ENCODE measurements at places on chromosomes 6 and 20.

- no peak for DNase-seq
Measured at GRCh38 chr20:53316206-53316937, 277.3 kb downstream of the ZNF217 start.

GRCh38 chr6:104995989-104996617, 39.2 kb downstream of the LIN28B start:
- no peak for DNase-seq

GRCh38 chr20:45282700-45283550, 23.7 kb upstream of the RBPJL start:
- DNase-seq: no peak

DNA sequence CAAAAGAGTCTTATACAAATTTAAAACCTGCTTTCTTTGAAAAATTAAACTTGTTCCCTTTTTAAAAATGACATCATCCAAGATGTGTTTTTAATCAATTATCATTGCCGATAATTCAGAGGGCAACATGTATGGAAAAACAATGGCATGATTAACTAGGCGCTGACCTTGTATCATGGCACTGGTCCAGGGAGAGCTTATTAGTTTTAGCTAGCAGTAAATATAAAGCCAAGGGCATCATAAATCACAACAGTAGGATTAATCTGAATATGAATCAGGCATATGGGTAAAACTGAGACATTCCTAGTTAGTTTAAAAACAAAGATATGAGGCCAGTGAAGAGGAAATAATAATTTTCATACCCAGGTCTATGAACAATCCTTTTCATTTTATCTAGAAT, 374.0 kb downstream of the HDGFL1 start:
- no peak for DNase-seq

DNA sequence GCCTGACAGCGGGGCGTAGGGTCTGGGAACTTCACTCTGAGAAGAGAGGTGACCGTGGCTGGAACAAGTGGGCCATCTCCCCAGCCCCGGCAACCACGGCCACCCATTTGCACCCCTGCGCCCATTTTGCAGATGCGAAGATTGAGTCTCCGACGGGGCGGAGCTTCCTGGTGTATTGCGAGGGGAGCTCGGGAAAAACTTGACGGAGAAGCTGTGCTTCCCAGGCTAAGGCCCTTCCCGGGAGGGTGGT, 653 bp downstream of the ZNF335 start:
- DNase-seq: no peak

DNA sequence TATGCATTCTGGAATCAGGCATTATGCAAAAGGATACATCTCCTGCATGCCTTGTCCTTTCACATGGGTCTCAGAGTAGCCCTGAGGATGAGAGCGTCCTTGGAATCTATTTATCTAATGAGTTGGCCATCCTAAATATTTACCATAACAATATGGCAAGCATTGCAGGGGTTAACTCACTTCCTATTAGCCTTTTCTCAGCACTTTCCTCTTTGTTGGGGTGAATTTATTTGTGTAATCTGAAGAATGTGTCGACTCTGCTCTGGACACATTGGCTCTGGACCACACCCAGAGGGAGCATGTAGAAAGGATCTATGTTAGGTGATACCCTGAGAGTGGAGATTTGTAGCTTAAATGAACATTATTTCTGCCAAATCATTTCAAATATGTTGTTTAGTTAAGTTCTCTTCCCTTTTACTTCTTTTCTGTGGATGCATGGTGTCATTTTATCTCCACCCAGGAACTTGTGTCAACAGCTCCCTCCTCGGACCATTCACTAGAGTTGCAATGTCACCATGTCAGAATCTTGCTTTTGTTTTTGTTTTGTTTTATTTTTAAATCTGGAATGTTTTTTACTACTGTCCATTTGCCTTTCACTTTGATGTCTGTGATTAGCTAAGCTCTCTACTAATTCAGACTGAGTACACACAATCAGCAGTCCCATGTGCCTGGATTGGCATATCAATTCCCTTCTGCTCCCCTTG, 757.0 kb upstream of the MMS22L start:
- no peak for DNase-seq

DNA sequence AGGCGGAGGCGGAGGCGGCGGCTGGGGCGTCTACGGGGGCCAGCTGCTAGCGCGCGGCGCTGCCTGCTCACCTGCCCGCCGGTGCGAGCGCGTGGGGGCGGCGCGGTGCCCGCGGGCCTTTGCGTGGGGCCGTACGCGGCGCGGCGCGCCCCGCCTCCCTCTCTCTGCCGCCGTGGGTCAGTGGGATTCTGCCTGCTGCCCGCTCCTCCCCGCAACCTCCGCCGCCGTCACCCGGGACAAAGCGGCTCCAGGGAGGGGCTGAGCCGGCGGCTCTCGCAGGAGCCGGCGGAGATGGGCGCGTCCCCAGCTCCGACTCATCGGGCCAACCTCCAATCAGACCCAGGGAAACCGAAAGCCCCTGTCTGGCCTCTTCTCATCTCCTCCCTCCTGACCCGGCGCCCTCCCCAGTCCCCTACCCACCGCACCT, at the start of gene RCAN2:
Gene RCAN2 (minus strand): TSS at position 249 of the 427 bp plus-strand sequence.
- no peak for DNase-seq

DNA sequence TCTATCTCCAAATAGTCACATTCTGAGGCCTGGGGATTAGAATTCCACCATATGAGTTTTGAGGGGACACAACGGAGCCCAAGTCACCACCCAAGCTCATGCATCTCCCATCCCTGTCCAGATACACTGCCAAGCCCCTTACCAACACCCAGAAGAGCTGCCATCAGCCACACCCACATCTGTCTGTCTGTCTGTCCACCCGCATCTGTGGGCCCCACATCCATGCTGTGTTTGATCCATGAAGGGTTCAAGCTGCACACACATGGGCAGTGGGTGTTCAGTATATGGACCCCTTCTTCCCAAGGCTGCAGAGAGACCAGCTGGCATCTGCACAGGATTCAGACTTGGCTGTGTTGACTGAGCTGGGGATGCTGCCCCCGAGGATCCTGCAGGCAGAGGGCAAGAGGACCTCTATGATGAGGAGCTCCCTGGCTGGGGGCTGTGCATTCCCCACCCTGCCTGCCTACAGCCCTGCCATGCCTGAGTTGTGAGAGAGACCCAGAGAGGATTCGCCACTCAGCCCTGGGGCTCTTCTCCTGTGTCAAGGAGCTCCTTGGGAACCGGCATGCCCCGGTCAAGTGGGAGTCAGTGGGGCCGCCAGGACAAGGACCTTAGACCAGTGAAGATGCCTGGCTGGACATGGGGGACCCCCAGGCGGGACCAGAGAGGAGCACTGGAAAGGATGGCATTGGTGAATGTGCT, 206.4 kb downstream of the SYNDIG1 start:
- no peak for DNase-seq

DNA sequence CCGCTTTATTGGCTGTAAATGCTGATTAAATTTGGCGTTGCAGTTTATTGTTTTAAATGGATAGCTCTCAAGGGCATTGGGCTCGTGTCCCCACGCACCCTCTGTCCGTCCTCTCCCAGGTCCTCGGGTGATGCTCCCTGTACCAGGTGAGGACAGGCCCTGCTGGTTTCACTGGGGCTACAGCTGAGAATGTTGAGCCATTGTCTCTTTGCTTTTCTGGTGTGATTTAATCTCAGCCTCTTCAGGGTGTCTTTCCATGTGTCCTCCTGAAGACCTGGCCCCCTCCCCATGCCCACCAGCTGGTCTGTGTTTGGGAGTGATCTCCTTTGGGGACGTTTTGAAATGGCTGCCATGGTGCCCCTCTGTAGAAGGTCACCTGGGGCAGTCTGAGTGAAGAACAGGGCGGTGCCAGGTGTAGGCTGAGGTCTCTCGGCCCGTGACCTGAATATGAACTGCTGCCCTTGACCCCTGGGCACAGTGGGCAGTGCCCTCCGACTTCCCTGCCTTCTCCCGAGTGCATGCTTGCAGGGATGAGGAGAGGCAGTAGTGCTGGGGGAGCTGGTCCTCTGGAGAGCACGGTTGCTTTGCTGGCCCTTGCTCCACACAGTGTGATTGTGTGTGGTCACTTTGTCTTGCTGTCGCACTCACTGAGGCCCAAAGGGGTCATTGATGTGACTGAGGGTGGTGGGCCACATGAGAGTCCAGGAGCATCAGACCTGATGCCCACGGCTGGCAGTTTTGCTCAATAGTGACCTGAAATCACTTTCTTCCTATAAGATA, 12.4 kb upstream of the C20orf204 start:
- DNase-seq: no peak

DNA sequence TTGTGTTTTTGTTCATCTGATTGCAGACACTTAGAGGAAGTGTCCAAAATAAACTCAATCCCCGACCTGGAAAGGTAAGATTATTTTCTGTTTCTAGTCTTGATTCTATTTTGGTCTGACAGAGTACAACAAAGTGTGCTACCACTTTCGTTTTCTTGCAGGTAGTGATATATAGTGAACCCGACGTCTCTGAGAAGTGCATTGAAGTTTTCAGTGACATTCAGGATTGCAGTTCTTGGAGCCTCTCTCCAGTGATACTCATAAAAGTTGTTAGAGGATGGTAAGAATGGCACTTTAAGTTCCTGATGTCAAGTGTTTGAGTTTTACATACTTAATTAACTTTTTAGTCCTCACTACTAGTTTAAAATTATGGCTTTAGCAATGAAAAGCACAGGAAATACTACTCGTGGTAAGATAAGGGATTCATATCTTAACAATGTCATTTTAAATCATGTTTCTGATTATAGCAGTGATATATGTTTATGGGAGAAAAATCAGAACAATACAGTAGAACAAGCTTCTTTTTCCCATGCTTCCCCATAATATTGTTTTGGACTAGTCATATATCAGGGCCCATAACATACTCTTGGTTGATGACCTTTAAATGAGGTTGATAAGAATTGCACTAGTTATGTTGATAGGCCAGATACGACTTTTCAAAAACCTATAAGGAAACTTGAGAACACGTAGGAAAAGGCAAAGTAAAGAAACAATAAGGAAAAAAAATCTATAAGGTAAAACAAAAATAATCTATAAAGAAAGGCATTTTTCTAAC, 104.0 kb downstream of the RTN4IP1 start:
- no peak for DNase-seq

- DNase-seq: no peak
Measured at GRCh38 chr6:108801366-108801765, 46.9 kb upstream of the ARMC2 start.

GRCh38 chr6:77038807-77039206, 424.5 kb downstream of the HTR1B start:
- no peak for DNase-seq

- DNase-seq: no peak
Measured at GRCh38 chr6:168358842-168359420, 39.4 kb upstream of the DACT2 start.

DNA sequence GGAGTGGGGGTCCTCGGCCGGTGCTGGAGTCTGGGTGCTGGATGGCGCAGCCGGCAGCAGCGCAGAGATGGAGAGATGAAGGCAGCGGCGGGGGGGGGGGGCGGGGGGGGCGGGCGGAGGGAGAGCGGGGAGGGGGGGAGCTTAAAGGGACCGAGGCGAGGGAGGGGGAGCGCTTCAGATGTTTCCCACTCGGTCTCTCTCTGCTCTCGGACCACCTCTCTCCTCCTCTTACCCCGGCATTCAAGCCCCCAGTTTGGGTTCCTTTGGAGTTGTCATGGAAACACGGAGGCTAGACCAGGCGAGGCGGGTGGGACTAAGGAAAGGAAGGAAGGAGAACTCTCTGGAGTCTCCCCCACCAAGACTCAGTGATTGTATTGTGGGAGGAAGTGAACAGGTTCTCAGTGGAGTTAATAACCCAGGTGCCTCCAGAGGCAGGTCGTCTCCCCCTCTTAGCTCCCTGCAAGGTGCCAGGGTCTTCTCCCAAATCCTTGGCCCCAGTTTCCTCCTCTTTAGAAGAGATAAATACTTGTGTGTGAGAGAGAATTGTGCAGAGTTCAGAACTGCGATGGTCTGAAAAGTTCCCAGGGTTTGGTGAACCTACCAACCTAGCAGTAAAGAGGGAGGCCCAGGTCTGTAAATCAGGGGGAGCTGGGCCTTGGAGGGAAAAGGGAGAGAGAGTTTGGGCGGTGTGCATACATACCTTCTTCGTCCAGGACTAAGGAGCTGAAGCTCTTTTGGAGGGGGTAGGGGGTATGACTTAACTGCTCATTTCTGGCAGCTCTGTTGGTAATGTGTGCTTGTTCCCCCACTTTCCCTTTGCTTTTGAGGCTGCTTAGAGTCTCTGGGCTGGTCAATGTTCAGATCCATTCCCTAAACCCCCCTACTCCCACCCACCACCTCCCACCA, at the start of gene PRRT1:
Gene PRRT1 (minus strand): TSS at position 77 of the 906 bp plus-strand sequence. CDS start 112 bp downstream, outside the sequence.
- DNase-seq: no peak

- DNase-seq: no peak
Measured at GRCh38 chr20:61436283-61436666, 184.2 kb downstream of the CDH4 start.

DNA sequence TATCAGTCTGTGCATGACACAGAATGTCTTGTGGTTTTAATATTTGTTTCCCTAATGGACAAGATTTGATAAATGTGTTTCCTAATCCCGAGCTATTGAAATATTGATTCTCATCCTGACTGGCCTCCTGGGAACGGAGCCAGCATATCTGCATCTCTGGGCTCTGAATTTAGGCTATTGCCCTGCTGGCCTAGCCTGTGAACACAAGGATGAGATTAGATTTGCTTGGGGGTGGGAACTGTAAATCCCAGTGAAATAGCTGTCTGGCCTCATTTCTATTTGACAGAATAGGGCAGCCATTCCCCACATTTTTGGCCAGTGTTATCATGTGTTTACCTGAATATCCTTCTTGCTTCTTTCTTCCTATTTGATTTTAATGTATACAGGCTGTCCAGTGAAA, 198.4 kb upstream of the SOX4 start:
- no peak for DNase-seq

GRCh38 chr6:9523462-9523861, 891.4 kb downstream of the TFAP2A start:
- no peak for DNase-seq

DNA sequence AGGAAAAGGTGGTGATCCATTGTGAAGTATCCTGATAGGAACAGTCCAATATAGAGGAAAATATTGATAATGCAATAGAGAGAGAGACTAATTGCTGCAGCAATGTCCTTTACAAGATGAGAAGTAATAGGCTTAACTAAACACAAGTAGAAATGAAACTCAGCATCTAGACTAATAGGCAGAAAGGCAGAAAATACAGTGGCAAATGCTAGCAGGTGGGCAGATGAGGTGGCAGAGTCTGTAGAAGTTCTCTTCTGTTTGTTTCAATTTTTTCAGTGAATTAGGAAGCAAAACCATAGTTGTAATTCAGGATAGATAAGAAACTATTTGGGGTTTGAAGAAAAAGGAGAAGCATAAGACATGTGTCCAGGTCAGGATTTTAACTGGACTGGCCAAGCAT, 236.7 kb upstream of the HS3ST5 start:
- no peak for DNase-seq

DNA sequence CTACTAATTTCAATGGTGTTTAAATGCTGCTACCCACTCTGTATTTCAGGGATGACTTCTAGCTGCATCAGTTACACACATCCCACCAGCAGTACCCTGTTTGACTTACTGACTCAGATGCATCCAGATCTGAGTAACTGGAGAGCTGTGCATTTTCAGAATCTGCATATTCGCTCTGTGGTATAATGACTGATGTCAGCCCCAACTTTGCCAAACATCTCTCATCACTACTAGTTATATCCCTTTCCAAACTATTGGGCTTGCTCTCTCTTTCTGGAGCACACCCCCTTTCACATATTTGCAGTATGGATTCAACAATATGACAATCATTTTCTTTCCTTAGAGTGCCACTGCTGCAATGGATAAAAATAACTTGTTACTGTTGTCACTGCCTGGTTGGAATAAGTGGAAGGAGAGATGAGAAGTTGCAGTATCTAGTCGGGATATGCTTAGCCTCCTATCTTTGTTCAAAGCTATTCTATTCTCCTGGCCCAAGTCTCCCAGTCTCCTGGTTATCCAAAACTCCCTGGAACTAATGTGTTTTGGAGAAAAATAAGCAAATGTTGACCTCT, 3.3 kb upstream of the RSPO3 start:
- no peak for DNase-seq

GRCh38 chr6:63660757-63661156, 25.2 kb downstream of the PHF3 start:
- no peak for DNase-seq
